Activated naive CD8-positive, alpha-beta T cell treated with anti-CD3 and anti-CD28 coated beads, Interleukin-2, amount 10 ng/mL, durations not matched to agents 7 days and 5 days (primary cell): ENCODE measurements at places on chromosomes 7 and 10.

- H3K27me3 ChIP-seq = no peaks in the 10 kb centered on the region
- H3K27ac ChIP-seq = no peak overlapping the region
- peaks cover 12% of the 10 kb centered on the region for H3K4me1 ChIP-seq
- H3K4me3 ChIP-seq = no peak overlapping the region
- DNase-seq = no peak
- peaks cover 6% of the 10 kb centered on the region for H3K36me3 ChIP-seq
Observed at GRCh38 chr7:24591152-24591551, 17.9 kb downstream of the PALS2 start.

DNA sequence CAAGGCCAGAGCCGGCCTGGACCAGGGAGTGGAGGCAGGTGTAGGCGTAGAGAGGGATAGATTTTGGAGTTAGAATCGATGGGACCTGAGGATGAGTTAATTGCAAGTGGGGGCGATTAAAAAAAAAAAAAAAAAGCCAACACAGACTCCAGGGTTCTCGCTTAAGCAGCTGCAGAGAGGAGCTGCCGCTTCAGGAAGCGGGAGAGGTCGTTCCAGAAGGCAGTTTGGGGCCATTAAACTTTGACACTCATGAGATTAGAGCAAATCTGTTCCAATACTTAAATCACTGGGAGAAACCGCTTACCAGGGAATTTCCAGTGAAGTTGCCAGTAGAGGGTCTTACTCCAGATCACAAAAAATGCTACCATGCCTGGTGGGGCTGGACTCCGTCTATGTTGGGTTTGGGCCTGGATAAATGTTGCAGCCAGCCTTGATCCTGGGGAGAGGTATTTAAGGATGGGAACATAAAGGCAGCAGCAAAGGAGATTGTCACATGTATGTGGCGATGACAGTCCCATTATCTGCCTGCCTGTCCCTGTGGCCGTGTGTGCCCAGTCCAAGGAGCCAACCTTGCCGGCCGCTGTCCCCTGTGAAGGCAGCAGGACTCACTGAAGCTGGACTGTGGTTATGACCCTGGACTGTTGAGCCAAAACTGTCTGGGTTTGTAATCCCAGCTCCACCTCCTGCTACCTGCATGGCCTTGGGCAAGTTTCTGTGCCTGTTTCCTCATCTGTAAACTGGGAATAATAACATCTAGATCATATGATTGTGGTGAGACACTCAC, 23.9 kb upstream of the GRID1 start:
- no peak overlapping the region for H3K4me3 ChIP-seq
- no peak overlapping the region for H3K27ac ChIP-seq
- H3K36me3 ChIP-seq = no peaks in the 10 kb centered on the region
- peaks cover 5% of the 10 kb centered on the region for H3K4me1 ChIP-seq
- peaks cover 30% of the 10 kb centered on the region for H3K27me3 ChIP-seq

DNA sequence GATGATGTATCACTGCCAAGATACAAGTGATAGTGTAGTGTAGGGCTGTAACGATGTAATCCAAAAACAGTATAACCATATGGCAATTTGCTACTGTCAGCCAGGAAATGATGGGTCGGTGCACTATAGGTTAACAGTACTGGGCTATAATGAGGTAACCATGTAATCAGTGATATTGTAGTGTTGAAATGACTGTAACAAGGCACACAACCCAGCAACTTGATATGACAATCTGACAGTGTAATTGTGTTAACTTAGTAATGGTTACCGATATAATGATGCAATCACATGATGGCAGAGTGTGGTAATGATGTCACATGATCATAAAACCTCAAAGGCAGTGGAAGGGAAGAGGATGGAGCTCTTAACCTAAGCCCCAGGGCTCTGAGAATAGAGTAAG, 73.8 kb upstream of the SLF2 start:
- no peaks in the 10 kb centered on the region for H3K4me1 ChIP-seq
- peaks cover 29% of the 10 kb centered on the region for H3K27me3 ChIP-seq
- no peaks in the 10 kb centered on the region for H3K36me3 ChIP-seq
- no peak overlapping the region for H3K4me3 ChIP-seq

DNA sequence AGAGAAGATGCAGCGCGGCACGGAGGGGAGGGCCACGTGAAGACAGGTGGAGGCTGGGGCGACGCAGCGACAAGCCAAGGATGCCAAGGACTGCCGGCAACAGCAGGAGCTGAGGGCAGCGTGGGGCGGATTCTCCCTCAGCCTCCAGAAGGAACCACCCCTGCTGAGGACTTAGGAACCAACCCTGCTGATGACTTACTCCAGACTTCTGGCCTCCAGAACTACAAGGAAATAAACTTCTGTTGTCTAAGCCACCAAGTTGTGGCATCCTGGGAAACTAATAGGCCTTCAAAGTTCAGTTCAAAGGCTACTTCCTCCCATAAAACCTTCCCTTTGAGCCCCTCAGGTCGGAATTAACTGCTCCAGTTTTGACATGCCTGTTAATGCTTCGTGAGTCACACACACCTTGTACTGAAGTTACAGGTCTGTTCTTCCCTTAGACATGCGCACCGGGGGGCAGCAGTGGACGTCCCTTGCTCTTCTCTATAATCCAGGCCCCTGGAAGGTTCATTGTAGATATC, 88.4 kb upstream of the RHEB start:
- no peak for DNase-seq
- H3K4me1 ChIP-seq = peaks cover 8% of the 10 kb centered on the region
- H3K36me3 ChIP-seq = peaks cover 5% of the 10 kb centered on the region
- H3K4me3 ChIP-seq = no peak overlapping the region
- H3K27ac ChIP-seq = no peak overlapping the region
- H3K27me3 ChIP-seq = no peaks in the 10 kb centered on the region

- no peak for DNase-seq
- H3K4me3 ChIP-seq = no peak overlapping the region
- no peak overlapping the region for H3K27ac ChIP-seq
- peaks cover 2% of the 10 kb centered on the region for H3K4me1 ChIP-seq
- peaks cover 11% of the 10 kb centered on the region for H3K27me3 ChIP-seq
Observed at GRCh38 chr10:97936126-97936525, 86.5 kb downstream of the GOLGA7B start.

GRCh38 chr10:91289305-91289704, 68.8 kb downstream of the PCGF5 start:
- no peak overlapping the region for H3K27ac ChIP-seq
- H3K4me3 ChIP-seq = no peak overlapping the region
- H3K36me3 ChIP-seq = no peaks in the 10 kb centered on the region
- no peak for DNase-seq
- no peaks in the 10 kb centered on the region for H3K4me1 ChIP-seq

DNA sequence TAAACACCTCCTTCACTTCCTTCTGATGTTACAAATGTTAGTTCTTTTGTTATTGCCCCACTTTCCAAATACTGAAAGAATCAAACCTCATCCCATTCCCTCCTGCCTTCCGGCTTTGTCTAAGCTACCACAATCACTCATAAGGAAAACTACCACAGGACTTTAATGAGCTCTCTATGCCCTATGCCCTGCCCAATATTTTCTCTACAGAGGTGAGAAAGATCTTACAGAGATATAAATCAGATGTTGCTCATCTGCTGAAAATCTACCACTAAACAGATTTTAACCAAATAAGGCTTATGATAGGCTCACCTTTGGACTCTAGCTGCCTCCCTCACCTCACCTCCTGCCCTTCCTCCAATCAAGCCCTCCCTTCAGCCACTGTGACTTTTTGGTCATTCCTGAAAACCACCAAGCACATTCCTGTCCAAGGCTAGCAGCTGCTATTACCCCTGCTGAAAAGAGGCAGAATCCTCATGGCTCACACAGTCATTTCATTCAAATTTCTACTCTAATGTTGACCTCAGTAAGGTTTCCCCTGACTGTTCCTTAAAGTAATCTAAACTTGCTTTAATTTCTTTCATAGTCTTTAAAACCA, 7.7 kb downstream of the ZNF33B start:
- peaks cover 35% of the 10 kb centered on the region for H3K4me1 ChIP-seq
- H3K36me3 ChIP-seq = peaks cover 72% of the 10 kb centered on the region
- H3K27me3 ChIP-seq = no peaks in the 10 kb centered on the region
- H3K27ac ChIP-seq = peak overlapping the region; percentile 78

- H3K27ac ChIP-seq = no peak overlapping the region
- H3K4me3 ChIP-seq = no peak overlapping the region
- H3K27me3 ChIP-seq = no peaks in the 10 kb centered on the region
Observed at GRCh38 chr7:52775876-52776275, 259.6 kb upstream of the POM121L12 start.

GRCh38 chr10:71127773-71128172, 84.6 kb upstream of the UNC5B start:
- H3K27ac ChIP-seq = no peak overlapping the region
- H3K4me3 ChIP-seq = no peak overlapping the region
- DNase-seq = no peak

- H3K27ac ChIP-seq = no peak overlapping the region
- H3K4me3 ChIP-seq = no peak overlapping the region
- no peaks in the 10 kb centered on the region for H3K36me3 ChIP-seq
- no peak for DNase-seq
- H3K4me1 ChIP-seq = peaks cover 7% of the 10 kb centered on the region
Observed at GRCh38 chr10:1418031-1418550, 319.2 kb downstream of the ADARB2 start.

DNA sequence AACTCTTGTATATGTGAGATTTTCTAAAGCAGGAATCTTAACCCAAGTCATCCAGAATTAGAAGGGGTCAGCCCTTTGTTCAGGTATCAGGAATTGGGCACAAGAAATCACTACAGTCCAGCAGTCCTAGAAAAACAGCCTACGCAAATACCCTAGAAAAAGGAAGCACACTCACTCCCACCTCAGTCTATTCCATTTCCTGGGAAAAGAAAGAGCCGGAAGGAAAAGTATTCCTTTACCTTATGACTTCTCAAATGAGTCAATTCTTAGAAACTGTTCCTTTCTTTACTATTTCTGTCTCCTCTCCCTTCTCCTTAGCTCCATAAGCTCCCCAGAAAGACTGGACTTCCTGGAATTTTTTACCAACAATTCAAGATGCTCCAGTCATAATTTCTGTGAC, 62.7 kb downstream of the DNAJC12 start:
- DNase-seq = no peak
- peaks cover 3% of the 10 kb centered on the region for H3K36me3 ChIP-seq
- H3K4me1 ChIP-seq = peaks cover 39% of the 10 kb centered on the region

DNA sequence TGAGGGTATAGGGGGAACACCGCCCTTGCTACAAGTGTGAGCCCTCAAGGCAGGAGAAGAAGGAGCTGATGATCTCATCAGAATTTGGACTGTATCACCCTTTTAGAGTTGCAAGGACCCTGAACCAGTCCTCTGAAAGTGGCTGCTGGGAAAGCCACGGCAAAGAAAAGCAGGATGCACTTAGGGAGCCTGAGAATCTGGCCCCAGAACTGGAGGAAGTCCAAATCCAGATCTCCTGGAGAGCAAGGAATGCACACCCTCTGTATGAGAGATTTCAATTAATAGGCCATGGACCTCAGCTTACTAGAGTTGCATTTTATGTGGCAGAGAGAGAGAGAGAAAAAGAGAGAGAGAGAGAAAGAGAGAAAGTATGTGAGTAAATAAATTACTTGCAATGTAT, 662.9 kb downstream of the CCSER2 start:
- H3K4me3 ChIP-seq = no peak overlapping the region
- no peaks in the 10 kb centered on the region for H3K4me1 ChIP-seq
- no peak for DNase-seq
- no peaks in the 10 kb centered on the region for H3K27me3 ChIP-seq

DNA sequence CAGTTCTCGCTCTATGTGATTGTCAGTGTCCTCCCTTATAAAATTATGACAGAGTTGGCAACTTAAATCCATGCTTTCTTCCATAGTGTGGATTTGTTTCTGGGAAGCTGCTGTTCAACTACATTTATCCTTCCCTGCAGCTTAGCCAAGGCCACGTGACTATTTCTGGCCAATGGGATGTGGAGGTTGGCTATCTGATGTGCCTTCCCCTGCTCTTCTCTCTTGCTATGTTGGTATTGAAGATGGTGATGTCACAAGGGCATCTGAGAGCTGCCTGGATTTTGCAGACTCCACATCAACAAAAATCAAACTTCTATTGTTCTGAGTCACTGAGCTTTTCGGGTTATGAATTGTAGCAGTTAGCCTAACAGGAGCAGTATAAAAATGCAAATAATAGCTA, 164.9 kb upstream of the RHOBTB1 start:
- no peaks in the 10 kb centered on the region for H3K36me3 ChIP-seq
- H3K27me3 ChIP-seq = peaks cover 4% of the 10 kb centered on the region
- H3K4me1 ChIP-seq = no peaks in the 10 kb centered on the region

DNA sequence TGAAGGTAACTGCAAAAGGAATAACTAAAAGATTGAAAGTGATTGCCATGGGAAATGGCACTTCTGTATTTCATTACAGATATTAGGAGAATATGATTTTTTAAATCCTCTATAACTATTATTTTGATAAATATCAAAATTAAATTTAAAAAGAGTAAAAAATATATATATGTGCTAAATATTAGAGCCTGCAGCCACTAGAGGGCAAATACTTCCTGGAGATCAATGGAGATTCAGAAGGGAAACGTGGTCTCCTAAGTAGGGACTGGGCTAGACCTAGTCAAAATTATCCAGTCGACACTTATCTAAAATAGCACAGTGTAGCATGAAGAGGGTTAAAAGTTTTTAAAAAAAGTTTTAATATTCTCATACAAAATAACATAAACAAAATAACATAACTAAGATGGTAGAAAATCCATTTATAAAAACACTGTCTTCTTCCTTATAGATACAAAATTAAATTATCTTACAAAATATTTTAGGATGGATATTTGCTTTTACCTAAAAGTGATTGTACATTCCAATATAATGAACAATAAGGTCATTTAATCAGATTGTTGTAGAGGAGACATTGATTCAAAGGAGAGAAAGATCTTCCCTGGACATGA, 434.3 kb downstream of the MDFIC start:
- DNase-seq = no peak
- H3K27me3 ChIP-seq = no peaks in the 10 kb centered on the region
- H3K27ac ChIP-seq = no peak overlapping the region
- no peaks in the 10 kb centered on the region for H3K36me3 ChIP-seq
